Endodermal cell (in vitro differentiated cells): ENCODE measurements at places on chromosomes 12 and 14. TPM values are rescaled to one million over a fixed set of nuclear protein-coding genes. Genes with fewer than 3 reads are reported as not detected.

HOXC6 gene
- total RNA-seq: not detected in 2 replicates

- H3K4me1 ChIP-seq: no peaks in the 10 kb centered on the region
- no peak overlapping the region for H3K4me3 ChIP-seq
- no peak overlapping the region for H3K27ac ChIP-seq
- H3K27me3 ChIP-seq: no peaks in the 10 kb centered on the region
- no peaks in the 10 kb centered on the region for H3K36me3 ChIP-seq
- DNase-seq: no peak
Measured at GRCh38 chr14:95240859-95241813, 78.6 kb downstream of the CLMN start.

DNA sequence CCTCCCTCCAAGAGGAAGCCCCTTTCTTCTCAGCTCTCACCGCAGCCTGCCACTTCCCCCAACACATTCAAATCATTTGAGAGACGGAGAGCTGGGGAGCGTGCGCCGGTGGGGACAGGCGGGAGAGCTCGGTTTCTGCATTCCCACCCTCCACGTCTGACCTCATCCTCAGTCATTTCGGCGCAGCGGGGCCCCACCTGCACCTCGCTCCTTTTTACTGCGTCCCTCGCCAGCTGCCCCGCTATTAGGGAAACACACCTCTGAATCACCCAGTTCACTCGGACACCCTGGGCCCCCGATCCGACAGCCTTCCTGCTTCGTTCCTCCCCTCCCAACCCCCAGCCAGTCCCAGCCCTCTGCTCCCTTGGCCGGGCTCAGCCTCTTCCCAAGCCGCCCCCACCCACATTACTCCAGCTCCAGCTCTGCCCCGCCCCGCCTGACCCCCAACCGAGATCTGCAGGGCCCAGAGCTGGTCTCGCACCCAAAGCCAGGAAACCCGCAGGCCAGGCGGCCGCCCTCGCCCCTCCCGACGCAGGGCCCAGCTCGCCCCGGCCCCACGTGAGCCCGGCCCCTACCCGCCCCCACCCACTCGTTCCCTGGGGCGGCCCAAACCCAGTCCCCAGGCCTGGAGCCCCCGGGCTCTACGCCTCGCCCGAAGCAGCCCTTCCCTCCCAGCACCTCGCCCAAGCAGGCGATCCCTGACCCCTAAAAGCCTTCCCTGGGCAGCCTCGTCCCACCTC is 783 bp downstream of the CORO1C start:
- no peaks in the 10 kb centered on the region for H3K36me3 ChIP-seq
- peak; percentile 96 for DNase-seq
- no peaks in the 10 kb centered on the region for H3K4me1 ChIP-seq
- peak overlapping the region; percentile 86 for H3K27ac ChIP-seq
- no peaks in the 10 kb centered on the region for H3K27me3 ChIP-seq

PAPLN gene
- 14.2 to 18.4 TPM (median 16.5 TPM) in 3 replicates for total RNA-seq

- peaks cover 2% of the 10 kb centered on the region for H3K4me1 ChIP-seq
- H3K27ac ChIP-seq: no peak overlapping the region
- no peak for DNase-seq
- no peaks in the 10 kb centered on the region for H3K36me3 ChIP-seq
- no peak overlapping the region for H3K4me3 ChIP-seq
- H3K27me3 ChIP-seq: no peaks in the 10 kb centered on the region
Measured at GRCh38 chr12:77218278-77218677, 152.9 kb upstream of the E2F7 start.
